ENCODE measurements at places on chromosomes 4 and X. TPM values are rescaled to one million over a fixed set of nuclear protein-coding genes. Genes with fewer than 3 reads are reported as not detected.

- DNase-seq = no peak
- no peaks in the 10 kb centered on the region for H3K27me3 ChIP-seq
- peaks cover 12% of the 10 kb centered on the region for H3K4me1 ChIP-seq
- no peak overlapping the region for H3K4me3 ChIP-seq
Measured at GRCh38 chrX:47224896-47225290, 6.4 kb downstream of the CDK16 start.

C4orf51 gene
- total RNA-seq = not detected

ADH1C gene
- 4.6 TPM for total RNA-seq

DNA sequence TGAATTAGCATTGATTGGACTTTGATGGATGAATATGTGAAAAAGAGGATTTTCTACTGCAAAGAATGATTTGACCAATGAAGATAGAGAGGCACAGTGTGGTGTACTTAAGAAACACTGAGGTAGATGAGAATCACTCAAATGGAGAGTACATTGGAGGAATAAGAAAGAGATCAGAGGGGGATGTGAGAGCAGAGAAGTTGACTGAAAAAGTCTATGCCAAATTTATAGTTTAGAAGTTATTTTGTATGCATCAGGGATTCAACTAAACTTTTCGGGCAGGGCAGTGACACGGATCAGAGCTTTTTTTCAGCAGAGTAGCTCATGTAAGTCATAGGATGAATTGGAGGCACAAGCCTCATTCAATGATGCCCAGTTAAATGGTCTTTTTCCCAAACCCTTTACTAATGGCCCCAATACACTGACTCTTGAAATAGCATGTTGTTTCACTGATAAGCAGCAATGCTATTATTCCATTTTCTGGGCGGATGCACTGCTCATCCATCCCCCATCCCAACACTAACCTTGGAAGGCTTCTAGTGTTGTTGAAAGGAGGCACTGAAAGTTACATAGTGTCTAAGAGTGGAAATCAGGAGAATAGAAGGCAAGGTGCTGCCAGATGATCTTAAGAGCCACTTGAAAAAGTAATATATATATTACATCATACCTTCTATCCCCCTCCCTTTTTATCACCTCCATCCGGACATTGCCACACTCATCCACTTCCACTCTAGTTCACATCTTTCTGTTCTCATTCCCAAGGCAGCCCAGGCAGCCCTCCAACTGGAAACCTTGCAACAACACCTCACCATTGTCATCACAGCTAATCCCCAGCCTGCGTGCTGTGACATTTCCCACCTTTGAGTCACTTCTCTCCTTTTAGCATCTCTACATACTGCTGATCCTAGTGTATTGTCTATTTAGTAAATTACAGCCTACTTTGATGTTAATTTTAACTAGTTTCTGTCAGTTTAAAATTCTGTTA is 46.1 kb downstream of the ARHGAP24 start:
- no peaks in the 10 kb centered on the region for H3K4me1 ChIP-seq
- H3K4me3 ChIP-seq = no peak overlapping the region
- no peak overlapping the region for H3K27ac ChIP-seq

DNA sequence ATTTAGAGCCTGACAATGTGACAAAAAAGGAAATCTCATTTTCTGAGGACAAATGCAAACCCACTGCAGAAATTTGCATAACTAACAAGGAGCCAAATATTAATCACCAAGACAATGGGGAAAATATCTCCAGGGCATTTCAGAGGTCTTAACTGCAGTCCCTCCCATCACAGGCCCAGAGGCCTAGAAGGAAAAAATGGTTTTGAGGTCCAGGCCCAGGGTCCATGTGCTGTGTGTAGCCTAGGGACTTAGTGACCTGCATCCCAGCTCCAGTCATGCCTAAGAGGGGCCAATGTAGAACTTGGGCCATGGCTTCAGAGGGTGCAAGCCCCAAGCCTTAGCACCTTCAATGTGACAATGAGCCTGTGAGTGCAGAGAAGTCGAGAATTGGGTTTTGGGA is 44.2 kb downstream of the P2RY10 start:
- no peaks in the 10 kb centered on the region for H3K27me3 ChIP-seq
- DNase-seq = no peak
- no peaks in the 10 kb centered on the region for H3K36me3 ChIP-seq
- H3K4me3 ChIP-seq = no peak overlapping the region
- H3K27ac ChIP-seq = no peak overlapping the region

SMPX gene
- not detected for total RNA-seq
